ENCODE measurements at places on chromosomes 2 and 18. TPM values are rescaled to one million over a fixed set of nuclear protein-coding genes. Genes with fewer than 3 reads are reported as not detected.
A peak's percentile ranks its signal among the peaks of the same experiment; 100 is the strongest.

The OTX1 gene
- 1.0 TPM for total RNA-seq

GRCh38 chr2:61326423-61326822 is 144.5 kb downstream of the USP34 start:
- DNase-seq, result peak; percentile 44

DNA sequence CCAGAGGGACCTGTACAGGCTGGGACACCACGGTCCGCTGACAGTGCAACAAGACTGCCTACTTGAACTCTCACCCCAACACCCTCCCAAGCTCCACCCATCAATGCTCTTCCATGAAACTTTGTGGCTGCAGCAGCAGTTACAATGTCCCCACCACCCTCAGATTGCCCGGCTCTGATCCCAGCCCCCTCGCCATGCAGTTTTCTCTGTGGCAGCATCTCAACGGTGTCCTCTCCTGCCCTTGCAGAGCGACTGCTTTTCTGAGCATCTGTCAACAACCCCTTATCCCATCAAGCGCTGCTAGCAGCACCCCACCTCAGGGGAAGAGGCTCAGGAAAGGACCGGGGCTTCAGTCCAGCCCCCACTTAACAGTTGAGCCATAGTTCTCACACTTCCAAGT is 137.1 kb upstream of the NDUFV2 start:
- no peak for DNase-seq

GRCh38 chr2:185857691-185858090 is 119.1 kb downstream of the FSIP2 start:
- DNase-seq, result no peak

GRCh38 chr18:78390952-78391348 is 588.7 kb upstream of the SALL3 start:
- DNase-seq, result no peak

DNA sequence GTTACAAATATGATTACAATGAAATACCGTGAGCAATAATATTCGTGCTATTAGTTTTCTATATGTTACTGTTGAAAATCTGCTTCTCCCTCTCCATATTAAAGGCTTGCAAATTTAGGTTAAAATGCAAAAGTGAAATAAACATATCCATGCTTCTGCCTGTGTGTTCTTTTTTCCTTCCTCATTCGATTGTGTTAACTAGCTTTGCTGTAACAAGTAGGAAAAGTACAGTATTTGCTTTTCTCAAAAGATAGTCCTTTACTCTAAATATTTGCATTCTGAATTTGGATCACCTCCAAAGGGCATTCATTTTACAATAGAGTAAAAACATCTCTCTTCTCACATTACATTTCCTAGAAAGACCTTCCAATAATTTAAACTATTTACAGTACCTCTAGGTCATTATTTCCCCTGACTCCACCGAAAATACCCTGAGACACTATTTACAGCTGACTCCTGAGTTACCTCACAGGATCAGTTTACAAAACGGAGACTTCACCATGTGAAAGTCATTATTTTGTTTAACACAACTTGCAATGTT is 835.0 kb upstream of the FANCL start:
- no peak for DNase-seq

- DNase-seq, result no peak
These were observed 981 bp downstream of the ST8SIA3 start for GRCh38 chr18:57353137-57353939.

DNA sequence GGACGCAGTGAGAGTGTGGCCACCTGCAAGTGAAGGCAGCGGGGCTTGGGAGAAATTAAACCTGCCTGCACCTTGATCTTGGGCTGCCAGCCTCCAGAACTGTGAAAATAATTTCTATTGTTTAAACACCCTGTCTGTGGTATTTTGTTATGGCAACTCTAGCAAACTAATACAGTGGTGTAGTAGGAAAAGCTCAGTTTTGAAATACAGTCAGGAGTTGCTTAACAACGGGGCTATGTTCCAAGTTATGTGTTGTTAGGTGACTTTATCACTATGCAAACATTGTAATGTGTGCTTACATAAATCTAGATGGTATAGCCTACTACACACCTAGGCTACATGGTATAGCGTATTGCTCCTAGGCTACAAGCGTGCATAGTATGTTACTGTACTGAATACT is 93.4 kb upstream of the FN1 start:
- DNase-seq, result no peak

The SLC19A3 gene
- 56.5 TPM for total RNA-seq

GRCh38 chr2:43609290-43609918 is 13.6 kb upstream of the THADA start:
- DNase-seq, result peak; percentile 36

The COLEC12 gene
- 40.2 TPM for total RNA-seq

DNA sequence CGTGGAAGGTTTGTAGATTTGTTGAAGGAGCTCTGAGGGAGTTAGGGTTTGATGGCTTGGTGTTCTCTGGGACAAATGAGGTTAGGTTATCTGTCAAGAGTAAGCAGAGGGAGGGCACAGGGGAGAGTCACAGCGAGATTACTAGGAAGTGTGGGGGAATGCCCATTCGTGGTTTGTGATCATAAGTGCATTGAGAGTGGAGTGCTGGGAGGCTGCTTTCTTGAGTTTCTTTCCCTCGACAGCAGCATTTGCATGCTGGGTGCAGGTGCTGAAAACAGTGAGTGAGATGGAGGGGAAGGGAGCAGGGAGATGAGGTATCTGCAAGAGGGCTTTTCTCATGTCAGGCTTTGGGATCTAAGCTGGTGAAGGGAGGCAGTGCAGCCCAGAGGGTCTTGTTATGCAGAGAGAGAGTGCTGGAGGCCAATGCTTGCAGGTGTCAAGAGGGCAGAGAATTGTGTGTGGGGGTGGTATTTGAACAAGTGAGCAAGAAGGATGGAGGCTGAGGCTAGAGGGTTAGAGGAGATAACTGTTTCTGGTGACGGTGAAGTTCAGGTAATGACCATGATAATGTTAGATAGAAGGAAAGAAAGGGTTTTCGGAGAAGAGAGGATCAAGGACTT is 8.8 kb downstream of the RALB start:
- DNase-seq, result no peak

DNA sequence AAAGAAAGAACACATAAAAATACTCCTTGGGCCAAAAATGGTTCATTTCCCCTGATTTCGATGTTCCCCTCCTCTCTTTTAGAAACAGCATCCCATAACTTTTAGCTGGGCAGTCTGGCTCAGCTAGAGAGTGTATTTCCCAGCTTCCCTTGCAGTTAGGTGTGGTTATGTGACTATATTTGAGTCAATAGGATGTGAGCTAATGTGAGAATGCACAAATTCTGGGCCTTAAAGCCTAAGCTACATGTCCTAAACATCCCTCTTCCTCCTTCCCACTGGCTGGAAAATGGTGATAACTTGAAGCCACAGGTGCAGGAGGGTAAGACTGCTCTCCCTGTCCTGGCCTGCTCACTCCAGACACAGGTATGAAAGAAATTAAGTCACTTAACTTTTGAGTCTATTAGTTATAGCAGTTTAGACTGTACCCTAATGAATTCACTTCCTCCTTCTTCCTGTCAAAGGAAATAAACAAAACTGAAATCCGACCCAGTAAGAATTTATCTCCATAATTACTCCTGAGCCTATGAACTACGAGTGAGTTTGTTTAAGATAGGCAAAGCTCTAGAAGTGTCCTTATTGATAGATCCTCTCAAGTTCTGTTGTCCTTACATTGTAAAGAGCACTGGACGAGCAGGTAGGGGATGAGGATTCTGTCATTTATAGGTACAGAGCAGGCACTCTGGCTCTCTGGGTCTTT is 177.6 kb downstream of the MTX2 start:
- no peak for DNase-seq

DNA sequence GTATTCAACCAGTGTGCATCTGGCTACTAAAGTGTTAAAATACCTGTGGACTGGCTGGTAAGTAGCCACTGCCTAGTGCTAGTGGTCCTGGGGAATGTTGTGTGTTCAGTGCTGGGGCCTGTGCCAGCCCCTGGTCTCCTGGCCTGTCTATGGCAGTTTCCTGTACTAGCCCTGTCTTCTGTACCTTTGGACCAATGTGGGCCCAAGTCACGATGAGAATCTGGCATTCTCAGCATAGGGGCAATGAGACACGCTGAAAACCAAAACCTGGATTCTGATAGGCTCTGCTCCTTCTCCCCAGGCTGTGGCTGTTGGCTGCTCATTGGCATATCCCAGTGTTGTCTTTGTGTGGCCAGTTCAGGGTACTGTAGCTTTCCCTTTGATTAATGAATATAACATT is 170.4 kb downstream of the PTPRM start:
- no peak for DNase-seq

GRCh38 chr18:77763530-77764145 is 514.0 kb downstream of the GALR1 start:
- no peak for DNase-seq

- peak; percentile 45 for DNase-seq
These were observed 1.5 kb upstream of the PEX13 start for GRCh38 chr2:61015976-61016375.

The TXNDC2 gene
- total RNA-seq, result 0.12 TPM

The RTKN gene
- total RNA-seq, result 37.5 TPM

DNA sequence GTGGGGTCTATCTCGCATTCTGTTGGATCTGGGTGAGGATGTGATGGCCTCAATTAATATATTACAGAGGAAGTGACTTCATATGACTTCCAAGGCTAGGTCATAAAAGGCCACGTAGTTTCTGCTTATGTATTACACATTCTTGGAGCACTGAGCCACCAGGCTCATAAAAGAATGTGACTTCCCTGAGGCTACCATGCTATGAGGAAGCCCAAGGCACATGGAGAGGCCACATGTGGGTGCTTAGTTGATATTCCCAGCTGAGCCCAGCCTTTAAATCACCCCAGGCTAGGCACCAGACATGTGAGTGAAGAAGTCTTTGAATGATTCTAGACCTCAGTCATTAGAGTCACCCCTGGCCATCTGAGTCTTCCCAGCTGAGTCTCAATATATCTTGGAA is 13.3 kb upstream of the REEP1 start:
- no peak for DNase-seq

The ECEL1 gene
- total RNA-seq, result 0.31 TPM

DNA sequence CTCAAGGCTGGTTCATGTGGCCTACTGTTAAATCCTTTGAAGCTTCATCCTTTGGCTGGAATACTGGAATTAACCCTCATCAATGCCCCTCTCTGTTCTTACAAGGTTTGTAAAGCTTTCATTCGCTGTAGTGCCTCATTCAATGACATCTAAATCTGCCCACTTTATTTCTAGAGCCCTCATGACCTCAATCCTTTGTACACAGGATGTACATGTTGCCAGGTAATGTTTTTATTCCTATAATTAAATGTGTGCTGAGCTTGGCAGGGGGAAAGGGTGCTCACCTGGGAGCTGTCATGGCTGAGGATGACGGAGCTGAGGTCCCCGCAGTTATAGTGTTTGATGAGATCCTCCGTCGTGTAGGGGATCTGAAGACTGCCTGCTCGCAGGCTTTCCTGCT is 39.3 kb downstream of the TRABD2A start:
- no peak for DNase-seq

DNA sequence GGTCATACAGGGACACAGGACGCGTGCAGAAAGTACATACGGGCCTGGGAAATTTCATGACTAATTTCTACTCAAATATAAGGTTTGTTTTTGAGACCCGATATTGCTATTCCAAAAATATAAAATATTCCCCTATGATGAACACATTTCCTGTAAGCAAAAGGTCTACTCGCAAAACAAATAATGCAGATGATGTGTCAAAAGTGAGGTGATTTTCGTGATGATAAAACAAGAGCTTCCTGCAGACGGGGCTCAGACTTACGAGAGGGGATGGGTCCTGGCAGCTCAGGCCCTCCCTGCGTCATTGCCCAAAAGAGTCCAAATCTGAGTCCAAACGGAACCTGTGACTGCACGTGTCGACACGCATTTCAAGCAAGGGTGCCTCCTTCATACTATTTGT is 62.7 kb downstream of the MBP start:
- no peak for DNase-seq

The ITGB6 gene
- total RNA-seq, result 141 TPM

The C2orf72 gene
- total RNA-seq, result 0.65 TPM

The CNDP1 gene
- total RNA-seq, result not detected

GRCh38 chr2:162490052-162490717 is 146.3 kb downstream of the GCA start:
- no peak for DNase-seq

GRCh38 chr2:207142461-207142860 is 23.3 kb downstream of the KLF7 start:
- DNase-seq, result peak; percentile 42

- DNase-seq, result no peak
These were observed 558 bp downstream of the MRPS5 start for GRCh38 chr2:95121093-95121406.

Data from lung (tissue), 17 donors.